ENCODE measurements at places on chromosomes 2 and 18. TPM values are rescaled to one million over a fixed set of nuclear protein-coding genes. Genes with fewer than 3 reads are reported as not detected.

DNA sequence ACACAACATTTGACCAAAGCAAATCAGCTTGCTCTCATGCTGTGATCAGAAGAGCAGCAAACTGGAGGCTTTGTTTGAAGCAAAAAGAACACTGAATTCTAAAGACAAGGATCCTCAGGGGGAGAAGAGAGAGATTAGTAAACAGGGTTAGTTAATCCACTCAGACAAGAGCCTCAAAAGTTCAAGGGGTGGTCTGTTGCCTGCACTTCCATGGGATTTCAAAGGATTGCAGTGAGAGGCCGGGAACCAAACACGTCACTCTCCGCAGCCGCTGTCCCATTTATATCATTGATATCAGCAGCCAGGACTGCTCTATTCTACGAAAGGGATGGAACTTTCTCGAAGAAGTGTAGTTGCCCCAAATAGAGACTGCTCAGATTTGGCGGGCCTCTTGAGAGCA, 97.8 kb upstream of the SP3 start:
- H3K27ac ChIP-seq, result no peak overlapping the region
- H3K4me1 ChIP-seq, result peaks cover 17% of the 10 kb centered on the region
- H3K4me3 ChIP-seq, result no peak overlapping the region
- DNase-seq, result no peak

DNA sequence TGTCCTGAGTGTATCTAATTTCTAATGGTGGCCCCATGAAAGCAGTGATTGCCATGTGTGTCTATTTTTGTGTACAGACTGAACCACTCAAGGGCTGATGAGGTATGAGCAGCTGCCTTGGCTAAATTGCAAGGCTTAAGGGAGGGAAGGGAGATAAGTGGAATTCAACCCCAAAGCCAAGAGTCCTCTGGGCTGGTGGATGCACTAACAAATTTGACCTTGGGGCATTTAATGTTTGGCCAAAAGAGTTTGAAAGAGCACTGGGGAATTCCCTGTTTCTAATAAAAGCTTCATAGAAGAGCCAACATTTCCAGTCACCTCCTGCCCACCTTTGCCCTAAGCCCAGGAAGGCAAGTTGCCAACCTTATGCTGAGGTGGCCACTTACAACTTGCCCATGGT, 172.1 kb downstream of the SETBP1 start:
- H3K4me1 ChIP-seq, result no peaks in the 10 kb centered on the region
- no peak for DNase-seq
- no peaks in the 10 kb centered on the region for H3K27me3 ChIP-seq
- H3K4me3 ChIP-seq, result no peak overlapping the region
- H3K36me3 ChIP-seq, result peaks cover 5% of the 10 kb centered on the region

DNA sequence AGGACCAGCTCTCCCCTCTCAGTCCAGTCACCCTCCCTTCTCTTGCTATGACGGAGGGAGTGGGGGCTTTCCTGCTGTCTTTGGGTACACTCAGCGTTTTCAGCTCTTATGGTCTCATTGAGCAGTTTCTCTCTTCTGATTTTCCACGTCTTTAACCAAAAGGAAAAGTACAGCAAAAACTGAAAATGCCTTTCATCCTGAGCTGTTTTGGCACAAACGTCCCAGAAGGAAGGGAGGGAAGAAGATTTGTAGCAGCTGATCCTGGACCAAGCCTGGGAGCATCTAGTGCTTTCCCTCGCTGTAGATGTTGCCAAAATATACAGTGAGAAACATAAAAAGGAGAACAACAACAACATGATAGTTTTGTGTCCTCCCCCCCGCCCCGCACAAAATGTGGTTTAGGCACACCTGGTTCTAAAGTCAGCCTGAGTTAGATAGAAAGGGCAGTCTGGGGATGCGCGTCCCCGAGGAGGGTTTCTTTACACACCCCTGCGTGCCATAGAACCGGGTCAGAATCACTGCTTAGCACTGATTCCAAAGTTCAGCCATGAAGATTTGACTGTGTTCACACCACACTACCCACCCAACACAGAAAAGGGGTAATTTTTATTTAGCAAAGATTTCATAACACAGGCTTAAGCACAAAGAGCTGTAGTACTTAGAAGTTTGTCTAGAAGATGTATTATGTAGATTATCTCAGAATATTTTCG, 53.4 kb downstream of the SLC40A1 start:
- no peak overlapping the region for H3K4me3 ChIP-seq
- peaks cover 7% of the 10 kb centered on the region for H3K4me1 ChIP-seq
- H3K27me3 ChIP-seq, result no peaks in the 10 kb centered on the region
- H3K36me3 ChIP-seq, result no peaks in the 10 kb centered on the region

Gene FAM110C
- total RNA-seq, result 4.2 TPM

Gene IL1F10
- total RNA-seq, result not detected
